Naive thymus-derived CD8-positive, alpha-beta T cell (primary cell): ENCODE measurements at places on chromosomes 2 and 18.

DNA sequence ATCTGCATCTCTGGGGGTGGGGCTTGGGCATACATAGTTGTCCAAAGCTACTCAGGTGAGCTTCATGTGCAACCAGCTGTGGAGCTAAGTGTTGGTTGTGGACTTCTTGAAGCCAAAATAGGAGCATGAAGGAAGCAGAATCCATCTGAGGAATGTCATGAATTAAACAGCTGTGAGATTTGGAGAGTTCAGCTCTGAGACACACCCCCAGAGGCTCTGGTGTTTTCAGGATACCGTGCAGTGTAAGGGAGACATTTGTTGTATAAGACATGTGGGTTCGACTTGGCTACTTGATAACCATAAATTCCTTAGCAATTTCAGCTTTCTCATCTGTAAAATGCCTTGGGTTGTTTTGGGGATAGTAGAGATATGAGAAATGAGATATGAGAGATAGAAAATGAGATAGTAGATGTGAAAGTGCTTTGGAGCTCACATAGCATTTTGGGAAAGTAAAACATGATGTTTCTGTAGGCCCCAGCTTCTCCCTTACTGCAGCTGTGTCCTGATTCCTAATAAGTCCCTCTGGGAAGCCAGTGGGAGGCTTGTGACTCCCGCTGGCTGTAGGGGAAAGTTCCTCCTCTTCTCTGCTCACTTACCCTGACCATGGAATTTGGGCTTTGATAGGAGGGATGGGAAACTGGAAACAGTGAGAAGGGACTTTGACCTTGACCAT is 50.0 kb downstream of the DPYSL5 start:
- DNase-seq, result no peak

GRCh38 chr2:219045937-219046550 is 4.7 kb upstream of the CFAP65 start:
- no peak for DNase-seq

GRCh38 chr2:184824597-184824996 is 226.3 kb downstream of the ZNF804A start:
- no peak for DNase-seq

- DNase-seq, result no peak
Observed at GRCh38 chr2:120094795-120095194, 81.9 kb downstream of the EPB41L5 start.

DNA sequence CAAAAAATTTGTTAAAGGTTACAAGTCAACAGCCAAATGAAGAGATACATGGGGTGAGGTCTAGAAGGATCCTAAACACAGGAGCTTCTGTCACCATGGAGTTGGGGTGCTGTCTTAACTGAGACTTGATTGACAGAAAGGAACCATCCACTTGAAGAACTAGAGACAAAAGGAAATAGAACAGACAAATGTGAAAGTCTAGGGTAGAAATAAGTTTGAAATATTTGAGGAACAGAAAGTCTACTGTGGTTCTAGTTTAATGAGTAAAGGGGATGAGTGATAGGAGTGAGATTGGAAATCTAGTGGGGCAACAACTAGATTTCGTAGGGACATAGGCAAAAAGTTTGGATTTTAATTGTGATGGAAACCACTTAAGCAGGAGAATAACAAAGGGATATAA is 18.7 kb downstream of the RBBP8 start:
- no peak for DNase-seq

- DNase-seq, result no peak
Observed at GRCh38 chr2:134175834-134176233, 78.0 kb upstream of the MGAT5 start.

DNA sequence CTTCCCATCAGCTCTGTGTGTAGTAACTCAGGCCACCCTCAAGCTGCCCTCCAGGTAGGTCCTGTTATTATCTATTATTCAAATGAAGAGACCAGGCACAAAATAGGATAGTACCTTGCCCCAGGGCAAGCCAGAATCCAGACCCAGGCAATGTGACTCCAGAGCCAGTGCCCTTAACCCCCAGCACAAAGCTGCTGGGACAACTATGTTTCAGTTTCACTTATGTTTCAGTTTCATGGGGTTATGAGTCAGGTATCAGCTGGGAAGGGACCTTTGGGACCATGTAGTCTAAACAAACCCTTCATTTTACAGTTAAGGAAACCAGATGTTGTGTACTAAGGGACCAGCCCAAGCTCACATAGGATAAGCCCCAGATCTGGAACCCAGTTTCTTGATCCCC is 10.0 kb downstream of the HK2 start:
- DNase-seq, result no peak

GRCh38 chr2:86021396-86022378 is 84.0 kb downstream of the POLR1A start:
- no peak for DNase-seq

GRCh38 chr2:189466656-189467055 is 25.4 kb downstream of the WDR75 start:
- DNase-seq, result no peak

- no peak for DNase-seq
Observed at GRCh38 chr2:67135208-67135607, 261.9 kb upstream of the ETAA1 start.

DNA sequence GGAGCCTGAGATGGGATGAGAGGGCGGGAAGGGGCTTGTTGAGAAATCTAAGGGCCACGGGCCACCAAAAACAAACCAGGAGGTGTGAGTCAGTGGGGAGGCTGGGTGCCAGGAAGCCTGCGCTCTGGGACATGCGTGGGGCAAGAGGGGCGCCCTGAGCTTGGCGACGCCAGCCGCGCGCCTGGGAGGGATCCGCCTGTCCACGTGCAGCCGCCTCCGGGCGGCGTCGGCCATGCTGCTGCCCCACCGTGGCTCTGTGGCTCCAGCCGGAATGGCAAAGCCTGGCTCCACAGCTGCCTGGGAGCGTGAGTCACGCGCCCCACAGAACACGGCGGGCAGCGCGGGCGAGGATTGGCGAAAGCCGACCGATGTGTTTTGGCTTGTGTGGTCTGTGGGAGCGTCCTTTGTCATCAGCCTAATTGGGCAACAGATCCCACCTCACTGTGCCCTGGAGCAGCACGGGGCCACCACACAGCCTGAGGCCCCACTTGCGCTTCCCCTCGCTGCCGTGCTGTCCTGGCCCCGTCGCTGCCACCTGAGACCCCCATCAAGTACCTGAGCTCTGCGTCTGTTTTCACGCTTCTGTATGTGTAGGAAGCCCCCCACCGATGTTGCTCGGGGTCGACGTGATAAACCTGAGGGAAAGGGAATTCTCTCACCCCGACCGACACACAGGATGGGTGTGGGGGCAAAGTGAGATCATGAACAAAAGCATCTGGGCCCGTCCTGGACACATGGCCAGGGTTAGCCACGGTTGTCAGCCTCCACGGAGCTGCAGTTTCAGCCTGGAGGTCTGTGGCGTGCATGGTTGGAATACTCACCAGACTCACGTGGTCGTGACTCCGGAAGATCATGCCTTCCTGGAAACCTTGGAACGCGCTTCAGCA is 80.5 kb downstream of the NFATC1 start:
- no peak for DNase-seq

GRCh38 chr2:39549718-39550464 is 112.8 kb upstream of the MAP4K3 start:
- DNase-seq, result no peak
